ENCODE measurements at places on chromosomes 13 and 19.
A peak's percentile ranks its signal among the peaks of the same experiment; 100 is the strongest.

GRCh38 chr19:39200066-39200802, 3.5 kb downstream of the NCCRP1 start:
- DNase-seq: no peak

GRCh38 chr13:110220471-110220870, 86.5 kb downstream of the COL4A1 start:
- no peak for DNase-seq

DNA sequence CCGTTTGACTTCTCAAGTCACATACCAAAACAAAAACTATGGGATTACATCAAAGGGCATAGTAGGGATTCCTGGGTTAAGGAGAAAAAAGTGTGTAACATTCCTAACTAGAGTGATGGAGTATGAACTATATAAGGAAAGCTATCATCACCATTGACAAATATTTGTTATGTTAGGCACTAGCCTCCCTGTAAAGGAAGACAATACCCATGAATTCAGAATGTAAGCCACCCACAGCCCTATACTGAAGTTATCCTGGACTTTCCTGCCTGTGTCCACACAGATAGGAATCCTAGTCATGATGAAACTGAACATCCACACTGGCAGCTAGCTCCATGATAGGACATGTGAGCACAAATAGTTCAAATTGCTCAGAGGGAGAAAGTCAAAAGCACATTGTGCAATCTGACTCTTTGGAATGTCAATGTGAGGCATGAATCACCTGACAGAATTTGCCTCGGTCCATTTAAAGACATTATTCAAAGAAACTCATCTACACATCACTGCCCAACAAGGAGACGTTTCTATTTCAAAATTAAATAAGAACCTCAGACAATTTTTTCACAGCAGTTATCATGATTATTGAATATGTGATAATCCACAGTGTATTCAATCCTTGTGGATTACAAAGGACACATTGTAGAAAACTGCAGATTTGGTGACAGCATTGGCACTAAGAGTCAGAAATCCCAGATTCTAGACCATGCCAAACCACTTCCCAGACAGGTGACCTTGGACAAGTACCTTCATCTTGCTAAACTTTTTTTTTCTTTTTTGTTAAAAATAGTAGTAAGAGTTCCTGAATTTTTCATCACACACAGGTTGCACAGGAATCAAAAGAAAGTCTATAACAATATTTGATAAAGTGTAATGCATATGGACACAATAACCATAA, 529.3 kb downstream of the IRS2 start:
- no peak for DNase-seq

DNA sequence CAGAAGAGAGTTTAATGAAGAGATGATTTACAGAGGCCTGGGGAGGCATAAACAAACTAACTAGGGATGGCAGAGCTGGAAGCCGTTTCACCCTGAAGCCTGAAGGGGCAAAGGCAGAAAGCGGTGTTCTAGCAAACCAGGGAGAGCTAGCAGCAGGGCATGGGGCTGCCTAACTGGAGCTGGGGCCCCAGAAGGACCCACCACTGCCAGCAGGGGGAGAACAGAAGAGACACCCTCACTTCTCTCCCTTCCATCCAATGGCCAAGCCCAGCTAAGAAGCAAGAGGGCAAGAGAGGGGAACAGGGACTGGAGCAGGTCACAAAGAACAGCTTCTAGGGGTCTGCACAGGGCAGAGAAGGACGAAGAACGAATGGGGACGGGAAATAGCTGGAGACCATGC, 195.5 kb downstream of the KATNAL1 start:
- peak; percentile 56 for DNase-seq

- DNase-seq: no peak
Observed at GRCh38 chr19:39941151-39941550, 6.7 kb upstream of the FCGBP start.

DNA sequence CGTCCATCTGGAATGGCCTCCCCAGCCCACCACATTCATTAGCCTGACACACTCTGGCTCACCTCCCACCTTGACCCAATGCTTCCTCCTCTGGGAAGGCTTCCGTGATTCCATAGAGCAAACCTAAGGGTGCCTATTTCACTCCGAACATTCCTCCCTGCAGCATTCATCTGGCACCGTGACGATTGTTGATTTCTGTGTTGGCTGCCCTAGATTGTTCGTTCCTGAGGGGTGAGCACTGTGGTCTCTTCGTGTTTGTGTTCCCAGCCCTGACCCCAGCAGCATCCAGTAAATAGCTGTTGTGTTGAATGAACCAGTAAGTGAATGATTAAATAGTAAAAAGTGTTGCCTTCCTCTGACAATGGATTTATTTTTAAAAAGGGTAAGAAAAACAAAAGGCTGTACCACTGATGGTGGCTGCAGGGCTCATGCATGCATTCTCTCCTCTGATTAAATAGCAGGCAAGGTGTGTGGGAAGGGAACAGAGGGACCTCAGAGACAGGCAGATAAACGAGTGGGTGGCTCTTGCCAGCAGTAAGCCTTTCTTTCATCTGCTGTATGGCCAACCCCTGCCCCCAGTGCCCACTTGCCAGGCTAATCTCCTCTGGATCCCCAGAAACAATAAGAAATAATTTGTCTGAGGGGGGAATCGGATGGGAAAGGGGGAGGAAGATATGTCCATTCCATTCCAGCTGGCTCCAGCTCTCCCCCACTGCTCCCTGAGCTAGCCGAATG, 48.4 kb upstream of the CACNA1A start:
- DNase-seq: no peak

GRCh38 chr13:101939370-101939769, 462.5 kb downstream of the FGF14 start:
- DNase-seq: no peak

DNA sequence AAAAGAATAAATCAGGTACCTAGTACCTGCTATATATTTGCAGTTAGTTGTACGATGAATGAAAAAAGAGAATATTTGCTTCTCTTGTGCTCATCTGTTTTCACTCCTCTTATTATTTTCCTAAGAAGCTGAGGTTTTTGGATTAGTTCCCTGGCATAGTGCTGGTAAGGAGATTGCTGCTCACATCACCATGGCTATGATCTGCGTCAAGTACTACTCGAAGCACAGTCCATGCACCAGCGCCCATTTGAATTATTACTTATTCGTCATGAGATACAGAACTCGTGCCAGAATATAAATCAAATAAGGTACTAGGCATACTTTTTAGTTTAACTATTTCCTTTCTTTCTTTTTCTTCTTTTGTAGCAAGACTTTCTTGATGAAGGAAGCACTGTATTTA, 7.1 kb downstream of the SERTM1 start:
- no peak for DNase-seq

- DNase-seq: no peak
Observed at GRCh38 chr13:114047358-114047881, 73.5 kb upstream of the C13orf46 start.

- DNase-seq: no peak
Observed at GRCh38 chr19:5193192-5193591, 147.4 kb downstream of the PTPRS start.

GRCh38 chr13:98187155-98187964, 10.3 kb upstream of the RNF113B start:
- peak; percentile 38 for DNase-seq

GRCh38 chr13:102035969-102036368, 365.9 kb downstream of the FGF14 start:
- DNase-seq: no peak

- DNase-seq: no peak
Observed at GRCh38 chr13:111925146-111925875, 141.6 kb upstream of the SOX1 start.

DNA sequence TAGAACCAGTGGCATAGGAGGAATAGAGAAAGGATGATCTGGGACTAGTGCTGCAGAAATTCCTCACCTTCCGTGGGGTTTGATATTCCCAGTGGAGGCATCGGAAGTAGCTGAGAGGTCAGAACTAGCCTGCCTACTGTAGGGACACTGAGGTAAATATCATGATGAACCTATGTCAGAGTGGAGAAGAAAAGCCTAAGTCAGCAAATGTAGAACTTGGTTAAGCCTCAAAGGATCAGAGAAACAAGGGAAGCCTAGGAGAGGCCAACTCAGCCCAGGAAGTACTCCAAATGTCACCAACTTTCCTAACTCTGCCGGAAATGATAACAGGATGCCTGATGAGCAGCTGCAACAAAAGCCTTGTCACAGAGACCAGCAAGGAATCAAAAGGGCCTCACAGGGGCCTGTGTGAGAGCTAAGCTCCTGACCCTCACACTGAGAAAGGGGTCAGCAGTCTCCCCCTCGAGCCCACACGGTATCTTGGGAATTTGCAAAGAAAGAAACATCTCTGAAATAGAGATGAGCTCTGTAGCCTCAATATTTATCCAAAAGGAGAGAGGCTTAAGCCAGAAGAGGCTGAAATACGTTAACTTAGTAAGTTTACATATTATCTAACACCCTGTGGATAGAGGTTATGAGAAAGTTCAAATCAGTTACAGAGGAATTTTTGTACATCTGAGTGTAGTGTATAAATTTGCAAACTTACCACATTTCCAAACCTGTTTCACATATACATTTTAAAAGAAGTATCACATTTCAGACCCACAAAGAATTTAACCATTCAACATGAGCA, 1064.3 kb downstream of the DIAPH3 start:
- no peak for DNase-seq

- no peak for DNase-seq
Observed at GRCh38 chr13:112234131-112234875, 141.9 kb upstream of the SPACA7 start.

- no peak for DNase-seq
Observed at GRCh38 chr13:27170221-27170515, 1.4 kb downstream of the USP12 start.

DNA sequence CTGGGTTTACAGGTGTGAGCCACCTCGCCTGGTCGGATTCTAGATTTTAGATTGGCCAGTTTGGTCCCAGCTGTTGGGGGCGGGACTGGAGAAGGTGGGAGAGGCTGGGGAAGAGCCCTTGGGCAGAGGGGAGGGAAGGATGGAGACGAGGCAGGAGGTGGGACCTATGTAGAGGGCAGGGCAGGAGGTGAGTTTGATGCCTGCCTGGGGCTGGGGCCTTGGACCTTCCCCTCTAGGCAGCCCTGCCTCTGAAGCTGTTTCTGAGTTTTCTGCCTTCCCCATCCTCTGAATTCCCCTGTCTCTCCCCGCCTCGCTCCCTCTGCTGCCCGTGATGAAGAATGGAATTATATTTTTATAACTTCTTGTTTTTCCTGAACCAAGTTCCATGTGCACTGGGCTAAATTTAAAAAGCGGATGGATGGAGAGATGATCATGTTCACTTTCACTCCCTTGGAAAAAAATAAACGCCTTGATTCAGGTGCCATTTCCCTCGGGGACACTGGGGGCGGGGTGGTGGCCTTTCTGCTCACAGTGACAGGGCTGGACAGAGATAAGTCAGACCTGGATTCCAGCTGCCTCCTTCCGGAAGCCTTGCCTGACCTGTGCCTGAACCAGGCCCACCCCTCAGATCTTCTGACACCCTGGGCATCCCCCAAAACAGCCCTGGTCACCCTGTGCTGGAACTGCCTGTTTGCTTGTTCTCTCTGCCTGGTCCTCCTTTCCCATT, 16.5 kb upstream of the TNFAIP8L1 start:
- no peak for DNase-seq

DNA sequence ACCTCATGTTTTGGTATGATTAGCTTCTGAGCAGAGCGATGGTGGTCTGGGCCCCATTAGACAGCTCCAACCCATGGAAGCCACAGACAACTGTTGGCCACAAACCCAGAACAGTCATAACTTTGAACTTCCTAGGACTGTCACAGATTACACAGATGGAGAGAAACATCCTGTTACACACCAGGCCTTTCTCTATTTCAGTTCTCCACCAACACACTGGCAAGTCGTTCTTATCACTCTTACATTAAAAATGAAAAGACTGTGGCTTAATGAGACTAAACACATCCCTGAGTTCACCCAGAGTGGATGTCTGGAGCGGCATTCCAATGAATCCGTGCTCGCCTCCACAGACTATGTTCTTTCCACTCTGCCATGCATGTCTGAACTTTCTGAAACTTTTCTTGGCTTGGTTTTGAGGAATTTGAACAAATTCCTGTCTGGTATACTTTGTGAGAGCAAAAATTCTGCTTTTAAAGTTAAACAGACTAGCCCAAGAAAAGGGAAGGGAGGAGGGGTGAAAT, 109.1 kb downstream of the NALCN start:
- DNase-seq: no peak

GRCh38 chr13:75798353-75799255, 162.5 kb downstream of the LMO7 start:
- no peak for DNase-seq

GRCh38 chr13:65454403-65454802, 1775.7 kb downstream of the PCDH9 start:
- DNase-seq: no peak

- DNase-seq: no peak
Observed at GRCh38 chr19:54109651-54110050, 5.8 kb downstream of the TFPT start.

DNA sequence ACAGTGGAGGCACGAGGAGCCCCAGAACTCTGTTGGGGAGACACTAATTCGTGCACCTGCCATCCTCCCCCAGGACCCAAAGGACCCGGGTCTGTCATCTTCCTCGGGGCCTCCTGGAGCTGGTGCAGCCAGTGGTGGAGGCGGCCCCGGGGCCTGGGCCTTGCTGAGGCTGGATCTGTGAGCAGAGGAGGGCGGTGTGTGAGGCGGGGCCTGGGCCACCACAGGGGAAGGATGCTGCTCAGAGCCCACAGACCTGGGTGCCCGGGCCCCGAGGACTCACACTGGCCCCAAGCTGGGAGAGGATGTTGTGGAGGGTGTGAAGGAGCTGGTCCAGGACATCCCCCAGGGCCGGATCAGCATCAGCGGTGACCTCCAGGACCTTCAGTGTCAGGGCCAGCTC, 8.3 kb downstream of the IFNL3 start:
- DNase-seq: no peak

DNA sequence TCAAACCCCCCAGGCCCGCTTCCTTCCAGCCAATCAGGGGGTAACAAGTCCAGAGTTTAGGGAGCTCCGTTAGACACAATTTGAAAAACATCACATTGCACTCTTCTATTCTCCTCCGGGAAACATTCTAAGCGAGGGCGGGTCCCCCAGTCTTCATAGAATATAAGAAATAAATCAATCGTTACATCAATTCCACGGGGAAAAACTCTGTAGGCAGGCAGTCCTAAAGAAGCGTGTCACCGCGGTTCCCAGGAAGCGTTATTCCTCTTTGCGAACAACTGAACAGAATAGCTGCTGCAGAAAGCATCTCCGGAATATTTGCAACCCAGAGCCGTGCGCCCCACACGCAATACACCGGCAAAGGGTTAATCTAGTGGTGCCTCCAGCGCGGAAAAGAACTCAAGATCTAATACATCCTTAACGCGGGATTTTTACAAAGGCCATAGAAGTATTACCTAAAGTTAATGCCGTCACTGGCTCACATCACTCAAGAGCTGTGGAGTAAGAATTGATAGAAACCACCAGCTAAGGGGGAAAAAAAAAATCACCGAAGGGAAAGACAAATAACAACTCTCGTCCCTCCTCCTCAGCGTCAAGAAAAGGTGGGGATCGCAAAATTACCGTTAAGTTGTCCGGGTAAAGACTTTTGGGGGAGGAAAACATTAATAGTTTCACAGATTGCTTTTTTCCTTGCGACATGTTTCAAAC, 65.1 kb downstream of the KCNRG start:
- peak; percentile 40 for DNase-seq

DNA sequence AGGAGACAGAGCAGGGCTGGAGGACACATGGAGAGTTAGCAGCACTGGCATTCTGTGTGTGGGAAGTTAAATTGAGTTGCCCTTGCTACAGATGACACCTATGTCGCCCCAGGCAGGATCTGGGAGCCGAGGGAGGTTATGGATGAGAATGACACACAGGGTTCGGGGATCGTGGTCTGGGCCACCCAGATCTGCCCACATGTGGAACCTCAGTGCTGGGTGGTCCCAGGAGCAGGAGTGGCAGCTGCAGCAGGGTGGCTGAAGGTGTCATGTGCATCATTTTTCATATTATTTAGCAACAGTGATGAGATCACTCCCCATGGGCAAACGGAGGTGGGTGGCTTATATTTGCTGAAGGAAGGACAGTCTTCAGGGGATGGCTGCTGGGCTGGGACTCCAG, 3.2 kb downstream of the IL17D start:
- DNase-seq: no peak

Data from SK-N-DZ (cell line).